ENCODE measurements at places on chromosomes 4 and X.

DNA sequence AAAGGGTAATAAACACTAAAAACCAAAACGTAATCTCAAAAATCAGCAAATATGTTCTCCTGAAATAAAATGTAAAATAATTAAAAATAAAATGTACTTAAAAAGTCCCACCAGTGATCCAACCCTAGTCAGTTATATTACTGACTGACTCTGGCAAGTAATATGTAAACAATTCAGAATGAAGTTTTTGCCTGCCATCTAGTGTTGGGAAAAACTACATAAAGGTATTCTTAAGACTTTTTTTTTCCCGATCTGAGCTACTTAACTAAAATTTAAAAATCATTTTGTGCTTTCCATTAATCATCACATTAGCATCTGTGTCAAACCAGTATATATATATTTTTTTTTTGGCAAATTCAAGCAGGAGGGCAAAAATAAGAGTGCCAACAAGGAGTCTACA, 24.0 kb downstream of the RCHY1 start:
- no peak for DNase-seq

GRCh38 chr4:24511371-24512063, 72.8 kb downstream of the DHX15 start:
- no peak for DNase-seq

GRCh38 chr4:131584587-131584986, 1564.5 kb upstream of the PCDH10 start:
- no peak for DNase-seq

DNA sequence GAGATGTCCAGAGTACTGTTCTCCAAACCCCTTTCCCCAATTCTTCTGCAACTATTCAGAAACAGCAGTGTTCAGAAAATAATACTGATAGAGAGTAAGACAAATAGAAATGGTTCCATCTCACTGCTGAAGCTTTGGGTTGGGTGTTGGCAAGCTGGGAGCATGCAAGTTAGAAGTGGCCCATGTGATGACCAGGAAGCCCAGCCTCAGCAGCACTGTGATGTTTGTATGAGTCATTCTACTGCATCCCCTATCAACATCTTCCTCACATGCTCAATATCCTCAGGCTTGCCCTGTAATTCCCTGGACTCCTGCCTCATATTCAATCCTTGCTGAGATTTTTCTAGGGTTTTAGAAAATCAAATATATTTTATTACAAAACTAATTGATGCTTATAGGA, 96.5 kb downstream of the CHRDL1 start:
- no peak for DNase-seq

DNA sequence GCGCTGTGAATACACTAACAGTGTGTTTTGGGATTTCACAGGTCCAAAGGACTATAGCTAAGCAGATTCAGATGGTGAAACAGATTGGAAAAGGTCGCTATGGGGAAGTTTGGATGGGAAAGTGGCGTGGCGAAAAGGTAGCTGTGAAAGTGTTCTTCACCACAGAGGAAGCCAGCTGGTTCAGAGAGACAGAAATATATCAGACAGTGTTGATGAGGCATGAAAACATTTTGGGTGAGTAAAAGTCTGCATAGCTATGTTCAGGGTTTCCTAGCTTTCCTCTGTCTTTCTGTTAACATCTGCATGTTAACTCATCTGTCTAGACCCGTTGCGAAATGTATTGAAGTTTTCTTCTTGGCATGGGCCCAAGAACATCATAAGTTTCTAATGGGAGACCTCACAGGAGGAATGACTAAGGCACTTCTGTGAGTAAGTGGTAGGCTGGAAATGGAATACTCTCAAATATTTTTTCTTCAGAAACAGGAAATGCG, 372.1 kb downstream of the BMPR1B start:
- DNase-seq: peak; percentile 97

- DNase-seq: no peak
Observed at GRCh38 chr4:127604949-127605709, 27.6 kb upstream of the INTU start.

DNA sequence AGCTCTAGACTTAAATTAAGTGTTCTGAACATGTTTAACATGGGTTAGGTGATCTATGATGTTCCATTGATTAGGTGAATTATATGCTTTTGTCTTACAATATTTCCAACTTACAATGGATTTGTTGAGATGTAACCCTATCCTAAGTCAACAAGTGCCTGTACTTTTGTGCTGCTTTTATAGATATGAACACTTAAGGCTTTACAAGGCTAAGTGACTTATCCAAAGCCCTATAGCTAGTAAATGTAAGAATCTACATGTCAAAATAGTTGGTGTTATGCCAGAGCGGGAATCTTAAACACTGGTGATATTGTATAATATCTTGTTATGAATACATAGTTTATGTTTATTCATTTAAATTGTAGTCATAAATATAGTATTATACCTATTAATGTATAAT, 1629.1 kb upstream of the IGFBP7 start:
- no peak for DNase-seq

- peak; percentile 83 for DNase-seq
Observed at GRCh38 chr4:15001869-15002658, at the start of gene CPEB2. CPEB2 (plus strand) TSS chr4:15002481; CDS start chr4:15002674, 193 bp downstream.

DNA sequence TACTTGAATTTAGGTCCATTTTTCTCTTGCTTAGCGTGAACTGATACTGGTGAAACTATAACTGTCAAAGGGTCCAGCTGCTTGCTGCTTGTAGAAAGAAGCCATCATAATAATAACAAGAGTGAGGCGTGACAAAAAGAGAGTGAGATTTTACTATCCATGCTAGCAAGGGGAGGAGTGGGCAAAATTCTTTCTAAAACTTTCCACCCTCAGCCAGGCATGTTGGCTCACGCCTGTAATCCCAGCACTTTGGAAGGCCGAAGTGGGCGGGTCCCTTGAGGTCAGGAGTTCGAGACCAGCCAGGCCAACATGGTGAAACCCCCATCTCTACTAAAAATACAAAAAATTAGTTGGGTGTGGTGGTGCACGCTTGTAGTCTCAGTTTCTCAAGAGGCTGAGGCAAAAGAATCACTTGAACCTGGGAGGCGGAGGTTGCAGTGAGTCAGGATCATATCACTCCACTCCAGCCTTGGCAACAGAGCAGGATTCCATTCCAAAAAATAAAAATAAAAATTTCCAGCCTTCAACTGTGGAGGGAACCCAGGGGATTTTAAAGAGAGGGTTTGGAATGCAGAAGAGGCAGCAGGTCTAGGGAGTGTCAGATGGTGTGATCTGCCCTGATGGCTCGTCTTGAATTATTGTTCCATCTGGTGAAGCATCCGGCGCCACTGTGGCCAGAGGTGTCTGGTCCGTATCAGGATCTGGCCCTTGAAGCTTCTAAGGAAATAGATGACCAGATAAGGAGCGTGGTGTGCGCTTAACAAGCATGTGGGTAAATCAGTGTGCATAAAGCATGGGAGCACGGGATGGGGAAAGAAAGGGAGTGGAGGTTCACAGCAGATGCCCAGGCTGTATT, 51.8 kb downstream of the LRP2BP start:
- no peak for DNase-seq

DNA sequence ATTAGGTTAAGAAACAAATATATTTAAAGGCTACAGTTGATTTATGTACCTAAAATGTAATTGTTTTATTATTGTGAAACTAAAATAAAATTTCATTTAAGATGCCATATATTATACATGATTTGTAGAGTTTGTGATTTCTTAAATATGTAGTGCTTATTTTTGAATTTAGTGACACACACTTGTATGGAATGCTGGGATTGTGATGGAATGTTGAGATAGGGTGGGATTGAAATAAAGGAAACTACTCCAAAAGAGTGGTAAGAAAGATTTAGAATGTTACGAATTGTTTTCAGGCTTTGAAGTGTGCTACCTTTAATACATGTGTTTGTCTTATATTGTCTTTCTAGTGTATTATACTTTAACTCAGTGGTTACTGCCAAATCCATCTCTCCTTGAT, 330.3 kb upstream of the PITX2 start:
- no peak for DNase-seq

DNA sequence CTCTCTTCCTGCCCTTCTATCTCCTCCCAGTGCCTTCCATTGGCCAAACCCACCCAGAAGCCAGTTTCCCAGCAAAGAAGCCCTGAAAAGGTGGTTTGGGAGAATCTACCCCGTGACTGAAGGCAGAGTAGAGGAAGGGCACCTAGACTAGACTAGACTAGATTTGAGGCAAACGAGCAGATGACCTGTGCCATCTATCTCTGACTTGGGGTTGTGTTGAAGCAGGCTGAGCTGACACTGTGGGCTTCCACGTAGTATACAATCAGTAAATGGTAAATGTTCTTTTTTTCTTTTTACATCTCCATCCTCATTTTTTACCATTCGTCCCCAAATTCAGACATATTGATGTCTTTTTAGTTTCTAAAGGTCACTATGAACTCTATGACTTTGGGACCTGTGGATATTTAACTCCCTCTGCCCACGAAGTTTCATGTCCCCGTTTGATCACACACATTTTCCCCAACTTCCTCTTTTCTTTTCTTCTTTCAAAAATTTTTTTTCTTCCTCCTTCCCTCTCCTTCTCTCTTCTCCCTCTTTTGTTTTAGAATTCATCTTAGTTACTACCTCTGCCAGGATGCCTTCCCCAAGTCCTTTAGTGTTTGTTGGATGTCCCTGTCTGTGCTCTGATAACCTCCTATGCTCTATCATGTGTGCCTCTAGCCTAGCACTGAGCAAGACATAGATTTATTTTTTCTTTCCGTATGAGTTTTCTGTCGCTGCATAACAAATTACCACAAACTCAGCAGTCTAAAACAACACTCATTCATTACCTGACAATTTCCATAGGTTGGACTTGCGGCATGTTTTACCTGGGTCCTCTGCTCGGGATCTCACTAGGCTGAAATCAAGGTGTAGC, 6.2 kb upstream of the AFF1 start:
- DNase-seq: no peak

DNA sequence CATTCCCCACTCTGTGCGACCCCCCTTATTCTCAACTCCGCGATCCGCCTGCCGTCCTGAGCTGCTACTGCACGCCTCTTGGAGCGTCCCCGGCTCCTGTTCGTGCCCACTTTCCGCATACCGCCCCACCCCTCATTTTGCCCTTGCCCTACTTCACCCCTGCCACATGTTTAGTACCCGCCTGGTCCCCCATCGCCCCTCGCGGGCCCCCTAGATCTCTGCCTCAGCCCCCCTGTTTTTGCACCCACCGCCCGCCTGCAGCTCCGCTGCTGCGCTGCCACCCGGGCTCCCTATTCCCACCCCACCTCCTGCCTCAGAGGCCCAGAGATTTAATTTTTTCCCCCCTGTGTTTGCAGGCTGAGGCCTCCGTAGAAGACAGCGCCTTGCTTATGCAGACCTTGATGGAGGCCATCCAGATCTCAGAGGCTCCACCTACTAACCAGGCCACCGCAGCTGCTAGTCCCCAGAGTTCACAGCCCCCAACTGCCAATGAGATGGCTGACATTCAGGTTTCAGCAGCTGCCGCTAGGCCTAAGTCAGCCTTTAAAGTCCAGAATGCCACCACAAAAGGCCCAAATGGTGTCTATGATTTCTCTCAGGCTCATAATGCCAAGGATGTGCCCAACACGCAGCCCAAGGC, 1.4 kb downstream of the MAGED1 start:
- DNase-seq: no peak

DNA sequence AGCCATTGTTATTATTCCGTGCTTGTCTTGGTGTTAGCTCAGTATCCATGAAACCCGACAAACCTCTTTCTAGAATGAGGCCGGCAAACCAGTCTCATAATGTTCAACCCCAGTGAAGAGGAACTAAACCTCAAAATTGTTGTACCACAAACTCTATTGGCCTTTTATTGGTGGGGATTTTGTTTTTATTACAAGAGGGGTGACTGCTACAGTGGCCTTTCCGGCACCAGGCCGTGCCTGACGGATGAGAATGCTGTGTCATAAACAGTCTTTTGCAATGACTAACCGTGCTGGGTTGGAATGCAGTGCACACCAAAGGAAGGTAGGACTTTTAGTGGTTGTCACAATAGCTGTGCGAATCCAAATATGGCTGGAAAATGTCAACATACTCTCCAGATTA, 60.8 kb downstream of the SHROOM2 start:
- no peak for DNase-seq

DNA sequence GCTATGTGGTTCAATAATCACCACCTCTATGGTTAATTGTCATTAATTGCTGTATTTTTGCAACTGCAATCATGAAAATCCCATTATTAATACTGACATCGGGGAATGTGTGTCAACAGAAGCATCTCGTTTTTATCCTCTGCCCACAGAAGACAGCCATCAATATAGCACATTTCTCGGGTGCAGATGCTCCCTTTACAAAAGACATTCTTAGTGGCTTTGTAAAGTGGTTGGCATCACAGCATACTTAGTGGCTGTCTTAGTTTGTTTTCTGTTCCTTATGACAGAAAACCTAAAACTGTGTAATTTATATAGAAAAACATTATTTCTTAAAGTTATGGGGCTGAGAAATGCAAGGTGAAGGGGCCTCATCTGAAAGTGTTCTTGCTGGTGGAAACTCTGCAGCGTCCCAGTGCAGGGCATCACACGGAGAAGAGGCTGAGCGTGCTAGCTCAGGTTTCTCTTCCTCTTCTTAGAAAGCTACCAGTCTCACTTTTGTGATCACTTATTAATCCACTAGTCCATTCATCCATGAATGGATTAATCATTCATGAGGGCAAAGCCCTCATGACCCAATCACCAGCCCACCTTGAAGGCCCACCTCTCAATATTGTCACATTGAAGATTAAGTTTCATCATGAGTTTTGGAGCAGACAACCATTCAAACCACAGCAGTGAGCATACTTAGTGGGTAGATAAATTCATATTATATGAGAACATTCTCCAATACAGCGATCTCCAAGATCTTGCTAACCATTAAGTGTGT, 1067.7 kb upstream of the PABPC4L start:
- DNase-seq: no peak

- DNase-seq: no peak
Observed at GRCh38 chr4:7716010-7716721, 223.5 kb downstream of the AFAP1 start.

DNA sequence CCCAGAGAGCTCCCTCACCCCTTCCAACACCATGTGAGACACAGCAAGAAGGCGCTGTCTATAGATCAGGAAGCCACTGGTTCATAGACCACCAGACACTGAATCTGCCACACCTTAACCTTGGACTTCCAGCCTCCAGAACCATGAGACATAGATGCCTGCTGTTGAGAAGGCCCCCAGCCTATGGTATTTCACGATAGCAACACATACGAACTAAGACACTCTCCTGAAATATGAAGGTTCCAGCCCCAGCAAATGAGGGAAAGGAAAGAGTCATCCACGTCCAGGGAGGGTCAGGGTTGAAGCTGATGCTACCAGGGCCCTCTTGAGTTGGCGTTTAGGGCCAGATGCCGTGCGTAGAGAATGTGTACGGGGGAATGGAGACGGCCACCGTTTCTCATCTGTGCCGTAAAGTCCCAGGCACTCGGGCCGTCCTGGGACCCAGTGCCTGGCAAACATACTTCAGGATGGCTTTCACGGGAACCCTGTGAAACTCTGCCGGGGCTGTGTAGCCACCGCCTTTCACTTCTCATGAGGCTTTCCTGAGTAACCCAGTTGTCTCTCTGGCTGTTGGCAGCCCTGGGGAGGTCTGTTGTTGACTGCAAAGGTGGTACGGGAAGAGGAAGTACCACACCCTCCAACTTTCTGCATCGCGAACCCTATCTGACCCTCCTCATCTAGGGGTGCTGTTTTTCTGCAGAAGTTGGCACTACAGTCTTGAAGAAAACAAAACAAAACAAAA, 17.7 kb upstream of the P2RY8 start:
- no peak for DNase-seq

Measured in GM04503 (cell line).